Activated CD4-positive, alpha-beta T cell treated with anti-CD3 and anti-CD28 coated beads, Interleukin-2, amount 10 ng/mL, durations not matched to agents 24 days and 14 days (primary cell): ENCODE measurements at places on chromosomes 3 and 15.

DNA sequence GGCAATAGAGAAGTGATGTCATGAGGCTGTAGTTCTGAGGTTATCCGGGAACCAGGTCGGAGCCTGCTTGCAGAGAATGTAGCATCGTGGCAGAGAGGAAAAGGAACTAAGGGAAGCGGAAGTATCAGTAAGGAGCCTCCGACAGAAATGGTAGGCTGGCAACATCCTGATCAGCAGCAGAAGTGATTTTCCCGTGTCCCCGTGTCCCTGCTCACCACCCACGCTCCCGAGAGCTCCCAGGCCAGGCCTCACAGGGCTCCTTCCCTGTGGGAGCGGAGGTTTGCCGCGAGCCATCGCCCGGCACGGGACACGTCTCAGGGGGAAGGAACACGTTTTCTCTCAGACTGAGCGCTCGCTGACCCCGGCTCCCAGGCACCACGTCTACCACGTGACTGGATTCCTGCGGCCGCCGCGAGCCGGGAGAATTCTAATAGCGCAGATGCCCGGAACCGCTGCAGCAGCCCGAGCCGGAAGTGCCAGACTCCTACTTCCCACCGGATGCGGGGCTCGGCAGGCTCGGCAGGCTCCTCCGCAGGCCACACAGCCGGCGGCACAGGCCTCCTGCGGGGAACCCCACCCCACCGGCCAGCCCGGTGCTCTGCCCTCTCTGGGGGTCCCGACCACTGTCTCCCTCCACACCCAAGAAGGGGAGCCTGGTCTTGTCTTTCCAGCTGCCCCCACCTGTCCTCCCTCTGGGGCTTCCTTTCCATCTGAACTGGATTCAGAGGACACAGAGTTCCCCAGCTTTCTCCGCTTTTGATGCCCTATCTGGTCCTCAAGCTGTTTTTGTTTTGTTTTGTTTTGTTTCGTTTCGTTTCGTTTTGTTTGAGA lies 99.3 kb downstream of the BDH1 start:
- DNase-seq: peak; percentile 83

- no peak for DNase-seq
These were observed 102.3 kb downstream of the POLQ start for GRCh38 chr3:121443456-121443855.

GRCh38 chr15:33091983-33092693 lies 102.4 kb downstream of the FMN1 start:
- DNase-seq: no peak

- peak; percentile 80 for DNase-seq
These were observed 539.0 kb downstream of the FGF12 start for GRCh38 chr3:192188218-192188835.

DNA sequence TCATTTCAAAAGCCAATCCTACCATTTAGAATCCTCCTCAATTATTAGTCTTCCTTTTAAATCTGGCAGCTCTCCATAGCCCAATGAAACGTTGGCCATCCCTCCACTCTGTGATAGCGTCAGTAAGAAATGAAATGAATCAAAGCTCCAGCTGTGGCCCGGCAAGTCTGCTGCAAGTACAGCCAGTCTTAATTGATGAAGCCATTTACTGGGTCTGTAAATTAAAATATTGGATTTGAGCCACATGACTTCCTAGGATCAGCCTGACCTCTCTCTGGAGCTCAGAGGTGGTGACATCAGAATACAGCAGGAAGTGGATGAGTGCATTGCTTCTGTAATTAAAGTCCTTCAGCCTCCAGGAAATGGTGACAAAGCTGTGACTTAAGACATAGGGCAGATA lies 347.0 kb upstream of the LMCD1 start:
- no peak for DNase-seq

DNA sequence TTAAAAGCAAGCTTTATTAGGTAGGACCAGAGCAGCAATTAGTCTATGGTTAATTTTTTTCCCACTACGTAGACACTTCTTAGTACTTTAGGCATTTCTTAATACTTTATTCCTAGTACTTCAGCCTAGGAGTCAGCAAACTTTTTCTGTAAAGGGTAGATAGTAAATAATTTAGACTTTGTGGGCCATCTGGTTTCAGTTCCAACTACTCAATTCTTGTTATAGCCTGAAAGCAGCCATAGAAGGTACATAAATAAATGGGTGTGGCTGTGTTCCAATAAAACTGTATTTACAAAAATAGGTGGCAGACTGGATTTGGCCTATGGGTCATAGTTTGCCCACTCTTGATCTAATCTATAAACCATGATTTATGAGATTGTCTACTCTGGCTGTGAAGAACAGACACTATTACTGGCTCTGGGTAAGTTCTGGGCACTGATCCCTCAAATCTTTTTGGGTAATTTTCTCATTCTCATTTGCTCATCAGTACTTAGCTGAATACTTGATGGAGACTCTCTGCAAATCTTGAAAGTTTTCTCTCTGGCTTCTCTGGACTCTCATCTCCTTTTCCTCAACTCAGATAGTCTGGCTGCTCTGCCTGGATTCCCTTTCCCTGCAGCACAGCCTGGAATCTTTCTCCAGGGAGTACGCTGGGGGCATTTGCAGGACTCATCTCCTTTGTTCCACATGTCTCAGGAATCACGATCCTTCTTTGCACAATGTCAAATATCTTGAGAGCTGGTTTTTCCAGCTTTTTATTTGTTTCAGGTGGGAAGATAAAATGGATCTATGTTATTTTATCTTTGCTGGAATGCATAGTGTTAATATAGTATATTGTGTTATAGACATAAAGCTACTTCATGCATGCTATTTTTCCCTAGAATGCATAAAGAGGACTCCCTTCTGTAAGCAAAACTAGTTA lies 524.8 kb upstream of the TBL1XR1 start:
- DNase-seq: no peak

GRCh38 chr15:79431636-79432344 lies at the start of gene MINAR1:
Gene MINAR1, plus strand, starts transcription at chr15:79432336. Its CDS starts 23,812 bp downstream, at chr15:79456148.
- DNase-seq: peak; percentile 53
